Right hindlimb (tissue), 1 donor: ENCODE measurements at places on chromosomes 6 and 20.

DNA sequence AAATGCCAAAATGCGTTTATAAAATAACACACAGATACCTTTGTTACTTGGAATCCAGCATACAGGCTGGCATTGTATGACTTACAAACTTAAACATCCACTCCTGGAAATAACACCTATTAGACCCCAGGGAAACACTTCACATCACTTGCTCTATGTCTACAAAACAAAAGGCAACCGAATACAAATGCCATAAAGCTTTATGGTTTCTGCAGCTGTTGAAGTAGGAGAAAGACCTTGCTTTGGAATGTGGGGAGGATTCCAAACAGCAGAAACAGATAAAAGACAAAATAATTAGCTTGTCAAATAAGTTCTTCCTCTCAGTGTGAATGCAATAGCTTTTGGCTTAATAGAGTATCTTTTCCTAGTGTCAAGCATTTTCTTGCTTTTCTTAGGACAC is 9.8 kb upstream of the AMD1 start:
- no peak for DNase-seq

- DNase-seq = peak; percentile 57
Measured at GRCh38 chr20:24100370-24101011, 111.9 kb upstream of the GGTLC1 start.

DNA sequence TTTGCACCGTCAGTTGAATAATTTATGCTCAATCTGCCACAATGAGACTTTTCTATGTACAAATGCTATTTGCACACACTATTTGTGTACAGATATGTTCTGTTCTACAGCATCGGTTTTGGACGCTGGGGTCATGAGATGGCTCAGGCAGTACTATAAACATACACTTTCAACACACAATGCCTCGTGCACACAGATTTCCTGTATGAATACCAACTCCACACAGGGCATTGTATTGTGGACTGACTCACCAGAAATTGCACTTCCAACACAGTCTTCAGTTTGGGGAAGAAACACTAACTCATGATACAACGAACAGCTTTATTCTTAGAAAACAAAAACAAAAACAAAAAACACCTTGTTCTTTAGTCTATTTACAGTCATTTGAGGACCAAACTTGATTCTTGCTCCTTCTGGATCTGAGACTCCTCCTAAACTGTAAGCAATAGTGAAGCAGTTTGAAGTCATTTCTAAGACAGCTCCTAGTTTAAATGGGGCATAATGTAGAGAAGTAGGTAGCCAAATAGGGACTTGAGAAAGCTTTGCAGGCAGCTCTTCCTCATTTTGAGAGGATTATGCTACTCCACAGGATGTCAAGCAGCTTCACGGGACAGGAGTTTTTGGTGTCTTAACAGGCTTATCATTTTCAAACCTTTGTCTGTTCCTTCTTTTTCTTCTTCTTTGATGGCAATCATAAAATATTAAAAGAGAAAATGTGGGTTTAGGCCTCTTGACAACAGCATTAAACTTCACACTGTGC is 33.7 kb downstream of the GJA10 start:
- DNase-seq = no peak

DNA sequence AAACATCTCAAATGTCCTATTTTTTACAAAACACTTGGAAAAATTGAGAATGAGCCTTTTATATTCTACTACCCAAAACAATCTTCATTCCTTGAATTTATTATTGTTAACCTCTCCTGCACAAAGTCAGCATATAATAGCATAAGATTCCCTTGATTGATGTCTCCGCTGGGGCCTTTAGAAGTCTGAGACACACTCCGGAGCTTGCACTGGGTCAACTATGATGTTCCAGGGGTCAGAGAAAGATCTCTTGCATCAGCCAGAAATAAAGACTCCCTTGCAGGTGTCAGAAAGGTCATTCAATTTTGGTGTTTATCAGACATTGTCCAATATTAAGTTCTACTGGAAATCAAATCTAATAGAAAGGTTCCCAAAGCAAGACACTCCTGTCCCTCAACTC is 29.7 kb upstream of the NHSL1 start:
- DNase-seq = no peak

- DNase-seq = peak; percentile 48
Measured at GRCh38 chr20:47361057-47361915, 4.8 kb upstream of the ZMYND8 start.

DNA sequence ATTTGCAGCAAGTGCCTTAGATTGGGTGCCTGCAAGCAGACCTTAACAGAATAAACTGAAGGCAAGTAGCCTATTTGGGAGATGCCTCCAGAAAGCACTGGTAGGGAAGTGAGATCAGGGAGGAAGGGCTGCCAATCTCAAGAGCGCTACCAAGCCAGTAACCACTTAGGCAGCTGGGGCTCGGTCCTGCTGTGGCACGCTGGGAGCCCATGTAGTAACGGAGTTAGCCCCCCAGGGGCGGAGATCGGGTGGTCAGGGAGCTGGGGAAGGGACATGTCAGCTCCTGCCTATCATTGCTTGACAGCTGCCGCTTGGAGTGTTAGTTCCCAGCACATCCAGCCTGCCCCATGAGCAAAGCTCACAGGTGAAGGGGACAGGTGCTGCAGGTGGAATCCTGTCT is 127.0 kb downstream of the CEBPB start:
- DNase-seq = no peak

DNA sequence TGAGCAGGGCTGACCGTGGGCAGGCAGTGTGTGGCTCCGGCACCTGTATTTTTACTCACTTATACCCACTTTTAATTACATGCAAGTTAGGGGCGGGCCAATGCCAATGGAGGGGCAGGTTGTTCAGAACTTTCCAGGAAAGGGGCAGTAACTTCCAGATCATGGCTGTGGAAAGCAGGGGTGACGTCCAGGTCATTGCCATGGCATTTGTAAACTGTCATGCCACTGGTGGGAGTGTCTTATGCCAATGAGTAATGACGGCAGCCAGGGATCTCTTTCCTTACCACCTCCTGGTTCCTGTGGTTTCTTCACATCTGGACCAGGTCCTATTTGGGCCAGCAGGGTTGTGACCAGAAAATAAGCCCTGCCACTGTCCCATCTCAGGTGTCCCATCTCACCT is 258.7 kb downstream of the THBS2 start:
- no peak for DNase-seq

- DNase-seq = no peak
Measured at GRCh38 chr6:40932366-40932765, 106.7 kb downstream of the UNC5CL start.

- DNase-seq = no peak
Measured at GRCh38 chr6:139508023-139508422, 133.6 kb upstream of the CITED2 start.

GRCh38 chr6:24186349-24186748 is 60.3 kb downstream of the NRSN1 start:
- DNase-seq = no peak

DNA sequence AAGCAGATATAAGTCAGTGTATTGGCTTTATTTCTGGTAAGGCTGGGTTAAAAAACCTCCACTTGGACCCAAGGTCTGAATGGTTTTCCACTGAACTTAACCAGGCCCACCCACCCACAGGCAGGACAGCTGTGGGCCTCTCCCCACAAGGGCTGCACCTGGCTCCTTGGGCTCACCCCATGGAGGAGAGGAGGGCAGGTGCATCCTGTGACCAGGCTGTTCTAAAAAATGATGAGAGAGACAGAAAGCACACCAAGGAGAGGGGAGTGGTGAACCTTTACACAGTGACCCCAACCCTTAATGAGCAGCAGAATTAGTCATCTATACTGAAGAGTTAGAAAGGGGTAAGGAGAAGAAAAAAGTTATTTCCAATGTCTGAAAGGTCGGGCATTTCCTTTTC is 34.5 kb upstream of the DUSP22 start:
- no peak for DNase-seq

GRCh38 chr6:161418463-161418945 is 144.6 kb upstream of the AGPAT4 start:
- peak; percentile 45 for DNase-seq
